ENCODE measurements at places on chromosomes 6 and 20. TPM values are rescaled to one million over a fixed set of nuclear protein-coding genes. Genes with fewer than 3 reads are reported as not detected.

- DNase-seq, result peak; percentile 18
Measured at GRCh38 chr6:163457637-163458561, 43.4 kb downstream of the QKI start.

BMP6 gene
- total RNA-seq, result not detected

GRCh38 chr6:19452495-19452894 is 384.7 kb upstream of the ID4 start:
- no peak for DNase-seq

RALGAPA2 gene
- 20.6 TPM for total RNA-seq

- no peak for DNase-seq
Measured at GRCh38 chr20:37856932-37857660, 45.8 kb upstream of the VSTM2L start.

MUC21 gene
- not detected for total RNA-seq

DNA sequence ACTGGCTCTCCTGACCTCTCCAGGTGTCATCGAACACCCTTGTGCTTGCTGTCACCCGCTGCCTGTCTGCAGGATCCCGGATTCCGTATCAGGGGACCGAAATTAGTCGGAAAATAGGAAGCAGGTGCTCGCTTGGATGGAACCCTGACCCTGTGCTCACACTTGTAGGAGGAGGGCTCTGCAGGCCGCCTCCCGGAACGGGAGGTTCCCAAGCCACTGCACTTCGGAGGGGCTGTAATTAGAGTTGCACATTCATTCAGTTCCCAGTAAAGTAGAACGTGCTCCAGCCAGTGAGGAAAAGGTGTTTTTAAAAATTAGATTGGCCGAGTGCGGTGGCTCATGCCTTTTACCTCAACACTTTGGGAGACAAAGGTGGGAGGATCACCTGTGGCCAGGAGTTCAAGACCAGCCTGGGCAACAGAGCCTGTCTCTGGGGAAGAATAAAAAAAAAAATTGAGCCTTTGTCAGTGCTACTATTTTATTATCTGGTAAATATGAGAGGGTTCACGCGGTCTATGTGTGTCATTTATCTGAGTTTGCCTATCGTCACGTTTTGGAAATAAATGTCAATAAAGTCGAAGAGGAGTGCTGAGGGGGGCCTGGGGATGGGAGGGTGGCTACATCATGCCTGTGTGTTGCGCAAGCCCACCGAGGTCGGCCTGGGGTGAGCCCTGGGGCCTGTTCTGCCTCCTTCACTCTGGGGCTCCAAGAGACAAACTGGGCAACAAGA is 1.5 kb upstream of the GMEB2 start:
- peak; percentile 73 for DNase-seq

DNA sequence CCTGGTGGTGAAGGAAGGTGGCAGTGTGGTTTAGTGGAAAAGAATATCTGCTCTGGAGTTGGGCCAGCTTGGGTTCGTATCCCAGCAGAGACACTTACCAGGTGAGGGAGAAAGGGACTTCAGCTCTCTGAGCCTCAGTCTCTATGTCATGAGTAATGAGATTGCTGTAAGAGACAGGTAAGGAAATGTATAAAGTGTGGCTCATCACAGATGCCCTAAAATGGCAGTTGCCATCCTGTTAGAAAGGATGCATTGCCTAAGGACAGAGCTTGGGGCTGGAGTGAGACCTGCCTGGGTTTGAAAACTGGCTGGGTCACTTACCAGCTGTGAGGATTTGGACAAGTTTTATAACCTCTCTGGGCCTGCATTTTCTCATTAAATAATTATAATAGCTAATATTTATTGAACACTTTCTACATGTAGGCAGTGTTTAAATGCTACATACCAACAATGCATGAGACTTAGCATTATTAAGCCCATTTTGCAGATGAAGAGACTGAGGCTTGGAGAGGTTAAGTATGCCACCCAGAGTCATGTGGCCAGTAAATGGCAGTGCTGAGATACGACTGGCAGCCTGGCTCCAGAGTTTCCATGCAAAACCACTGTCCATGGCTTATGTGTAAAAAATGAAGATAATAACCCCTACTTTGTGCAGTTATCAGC is 157.0 kb downstream of the SOBP start:
- DNase-seq, result no peak

DNA sequence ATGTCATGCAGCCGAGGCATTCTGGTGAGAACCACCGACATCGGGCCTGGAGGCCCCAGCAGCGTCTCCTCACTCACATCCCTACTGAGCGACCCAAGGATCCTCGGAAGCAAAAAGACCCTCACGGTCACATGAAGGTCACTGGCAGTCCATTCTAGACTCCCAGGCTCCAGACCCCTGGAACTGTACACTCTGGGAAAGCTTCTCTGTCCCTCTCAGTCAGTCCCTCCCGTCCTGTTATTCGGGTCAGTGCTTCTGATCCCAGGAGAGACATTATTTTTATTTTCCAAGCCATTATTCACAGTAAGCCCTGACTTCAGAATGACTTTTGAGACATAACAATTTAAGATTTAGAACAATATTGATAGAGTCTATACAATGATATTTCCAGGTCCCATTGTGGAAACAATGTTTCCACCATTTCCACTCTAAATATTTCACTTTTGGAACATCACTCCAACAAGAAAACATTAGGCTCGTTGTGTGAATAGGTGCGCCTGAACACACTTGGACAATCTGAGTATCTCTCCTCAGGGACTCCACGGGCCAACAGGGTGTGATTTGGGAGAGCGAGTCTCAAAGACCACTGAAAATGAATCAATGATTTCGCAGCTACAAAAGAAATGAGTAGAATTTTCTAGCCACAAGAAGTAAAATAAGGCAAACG is 199.7 kb downstream of the SOD2 start:
- DNase-seq, result no peak

ABHD16A gene
- 53.1 TPM for total RNA-seq

ADGRG6 gene
- total RNA-seq, result not detected

DNA sequence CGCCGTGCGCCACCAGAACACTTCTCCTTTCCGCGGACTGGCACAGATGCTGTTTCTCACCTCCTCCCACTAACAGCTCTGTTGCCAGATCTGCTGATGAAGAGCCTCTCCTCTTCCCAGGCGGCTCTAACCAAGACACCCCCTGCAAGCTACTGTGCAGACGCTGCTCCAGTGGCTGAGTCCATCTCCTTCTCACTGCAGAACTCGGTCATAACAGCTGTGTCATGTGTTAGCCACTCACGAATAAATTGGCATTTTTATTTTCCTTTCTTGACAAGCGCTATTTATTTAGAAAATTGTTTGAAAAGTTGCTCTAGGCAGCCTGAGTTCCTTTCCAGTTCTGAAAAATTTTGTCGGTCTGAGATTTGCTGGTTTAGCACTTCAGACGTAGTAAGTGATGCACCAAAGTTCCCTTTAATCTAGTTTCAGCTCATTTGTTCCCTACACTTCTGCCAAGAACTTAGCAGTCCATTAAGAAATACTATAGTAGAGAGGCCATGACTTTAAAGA is 12.8 kb upstream of the PLEKHG1 start:
- no peak for DNase-seq

DNA sequence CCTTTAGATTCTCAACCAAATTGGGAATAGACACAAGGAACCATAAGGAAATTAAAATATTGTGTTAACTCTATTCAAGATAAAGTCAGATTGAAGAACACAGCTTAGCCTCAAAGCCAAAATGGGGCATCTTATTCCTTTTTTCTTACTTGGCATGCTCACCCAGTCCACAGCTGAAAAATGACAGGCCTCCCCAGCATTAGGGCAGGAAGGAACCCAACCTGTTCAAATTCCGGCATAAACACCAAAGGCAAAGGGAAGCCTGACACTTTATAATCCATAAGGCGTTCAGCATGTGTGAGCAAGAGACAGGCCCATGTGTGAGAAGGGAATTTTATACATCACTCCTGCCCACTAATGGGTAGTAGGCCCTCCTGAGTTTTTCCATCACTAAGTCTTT is 2.9 kb downstream of the BEND6 start:
- DNase-seq, result no peak

- DNase-seq, result no peak
Measured at GRCh38 chr6:6810727-6811126, 222.2 kb downstream of the LY86 start.

- DNase-seq, result peak; percentile 72
Measured at GRCh38 chr6:10720265-10720959, 2.5 kb upstream of the TMEM14C start.
